ENCODE measurements at places on chromosomes 1 and 21. TPM values are rescaled to one million over a fixed set of nuclear protein-coding genes. Genes with fewer than 3 reads are reported as not detected.

GRCh38 chr1:31412732-31413404 lies at the start of gene SERINC2:
SERINC2 (plus strand) TSS chr1:31413213; CDS start chr1:31413266, 53 bp downstream.
- no peak for DNase-seq

- DNase-seq, result no peak
These were observed 9.6 kb upstream of the NEK7 start for GRCh38 chr1:198147216-198147615.

DNA sequence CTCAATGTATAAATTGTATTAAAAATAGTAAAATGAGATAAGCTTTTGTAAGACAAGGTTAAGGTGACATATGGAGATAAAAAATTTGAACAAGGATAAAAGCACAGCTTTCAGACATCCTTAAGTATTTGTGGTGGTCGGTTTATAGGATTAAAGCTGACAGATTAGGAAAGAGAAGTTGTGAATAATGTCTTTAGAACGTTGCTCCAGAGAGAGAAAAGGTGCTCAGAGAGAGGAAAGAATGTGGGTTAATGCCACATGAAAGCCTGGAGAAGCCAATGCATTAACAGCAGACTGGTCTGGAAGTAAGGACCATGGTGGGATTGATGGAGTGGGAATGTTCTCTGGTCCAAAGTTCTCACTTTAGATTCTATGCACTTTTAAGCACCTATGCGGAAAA lies 44.8 kb downstream of the ATP6V1G3 start:
- DNase-seq, result no peak

DNA sequence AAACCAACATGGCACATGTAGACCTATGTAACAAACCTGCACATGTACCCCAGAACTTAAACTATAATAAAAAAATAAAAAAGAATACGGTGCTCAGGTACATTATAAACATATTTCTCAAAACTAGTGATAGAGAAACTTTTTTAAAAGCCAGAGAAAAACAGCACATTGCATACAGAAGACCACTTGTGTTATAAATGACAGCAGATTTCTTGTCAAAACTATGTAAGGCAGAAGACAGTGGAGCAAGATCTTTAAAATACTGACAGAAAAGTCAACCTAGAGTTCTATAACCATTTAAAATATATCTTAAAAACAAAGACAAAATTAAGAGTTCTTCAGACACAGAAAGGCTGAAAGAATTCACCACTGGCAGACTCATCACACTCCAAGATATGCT lies 144.7 kb downstream of the NEGR1 start:
- DNase-seq, result no peak

Gene KIAA0040
- 11.9 TPM for total RNA-seq

- no peak for DNase-seq
These were observed 19.4 kb downstream of the CRYAA start for GRCh38 chr21:43188181-43188580.

Gene CACHD1
- total RNA-seq, result 3.1 TPM

- DNase-seq, result peak; percentile 81
These were observed at the start of gene ADORA1 for GRCh38 chr1:203127666-203128430. ADORA1 (plus strand) TSS chr1:203127726; CDS start chr1:203128842, 1,116 bp downstream.

- DNase-seq, result no peak
These were observed 210.9 kb upstream of the GALNT2 start for GRCh38 chr1:229856009-229856650.

DNA sequence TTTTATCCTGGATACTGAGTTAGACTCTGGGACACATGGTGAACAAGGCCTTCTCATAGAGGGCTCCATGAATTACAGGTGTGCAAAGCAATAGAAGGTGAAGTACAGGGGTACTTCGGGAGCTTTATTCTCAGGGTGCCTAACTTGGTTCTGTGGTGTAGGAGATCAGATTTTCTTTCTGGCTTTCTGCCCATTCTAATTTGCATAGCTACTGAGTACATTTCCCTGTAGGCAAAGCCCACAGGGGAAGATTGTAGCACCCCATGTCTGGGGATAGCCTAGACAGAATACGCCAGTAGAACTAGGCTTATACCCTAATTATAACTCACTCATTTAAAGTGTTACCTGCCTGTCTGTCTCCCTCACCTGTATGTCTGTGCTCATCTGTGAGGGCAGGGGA lies 49.7 kb downstream of the PGM1 start:
- DNase-seq, result no peak

DNA sequence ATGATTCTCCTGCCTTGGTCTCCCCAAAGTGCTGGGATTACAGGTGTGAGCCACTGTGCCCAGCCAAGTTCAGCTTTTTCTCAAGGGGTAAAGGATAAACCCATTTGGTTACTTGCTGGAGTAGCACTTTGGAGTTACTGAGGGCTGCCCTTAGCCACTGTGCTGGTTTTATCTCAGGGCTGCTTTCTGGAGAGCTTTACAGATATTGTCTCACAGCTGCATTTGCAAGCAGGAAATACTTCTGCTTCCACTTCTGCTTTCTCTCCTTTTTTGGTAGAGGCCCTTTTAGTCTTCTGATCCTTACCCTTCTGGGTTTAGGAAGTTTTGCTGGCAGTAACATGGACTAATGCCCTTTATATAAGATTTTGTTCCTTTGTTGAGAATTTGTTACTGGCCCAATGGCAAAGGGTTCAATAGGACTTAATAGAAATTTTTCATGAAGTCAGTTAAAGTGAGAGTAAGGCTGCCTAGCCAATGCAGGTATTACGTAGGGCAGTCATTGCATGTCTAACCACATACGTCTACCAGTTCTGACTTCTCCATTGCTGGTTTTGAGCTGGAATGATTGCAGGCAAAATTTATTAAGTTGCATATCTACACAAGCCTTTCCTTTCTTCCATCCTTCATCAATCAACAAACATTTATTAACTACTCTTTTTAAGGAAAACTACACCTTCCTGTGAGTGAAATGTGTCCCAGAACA lies 24.4 kb downstream of the CAP1 start:
- no peak for DNase-seq

DNA sequence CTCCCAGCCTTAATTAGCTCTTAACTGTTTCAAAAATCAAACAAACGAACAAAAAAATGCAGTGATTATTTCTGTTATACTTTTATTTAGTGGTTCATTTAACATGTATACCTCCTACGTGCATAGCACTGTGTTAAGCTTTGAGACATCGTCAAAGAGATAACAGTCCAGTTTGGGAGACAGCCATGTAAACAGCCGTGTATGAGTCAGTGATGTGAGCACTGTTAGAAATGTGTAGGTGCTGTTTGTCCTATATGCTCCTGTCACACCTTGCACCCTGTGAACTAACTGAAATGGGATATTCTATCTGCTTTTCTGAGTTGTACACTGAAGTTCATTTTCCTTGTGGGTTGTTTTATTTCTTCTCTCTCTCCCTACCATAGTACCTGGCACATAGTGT lies 109.7 kb upstream of the CACYBP start:
- DNase-seq, result no peak

Gene DISP1
- 8.3 TPM for total RNA-seq

DNA sequence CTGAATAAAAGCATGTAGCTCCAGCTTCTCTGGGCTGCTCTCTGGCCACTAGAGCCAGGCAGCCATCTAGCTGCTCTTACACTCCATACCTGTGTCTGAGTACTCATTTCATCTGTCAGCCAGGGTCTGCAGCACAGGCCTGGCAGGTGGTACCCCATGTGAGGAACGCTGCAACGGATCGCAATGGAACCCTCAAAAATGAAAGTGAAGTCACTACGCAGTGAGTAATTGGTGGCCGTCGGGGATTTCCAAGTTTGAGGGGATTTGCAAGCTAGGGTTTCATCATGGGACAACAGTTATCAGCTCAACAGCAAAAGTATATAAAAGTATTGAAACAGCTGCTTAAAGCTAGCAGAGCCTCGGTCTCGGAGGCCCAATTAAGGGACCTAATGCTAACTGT lies 186.7 kb downstream of the HFM1 start:
- DNase-seq, result no peak

DNA sequence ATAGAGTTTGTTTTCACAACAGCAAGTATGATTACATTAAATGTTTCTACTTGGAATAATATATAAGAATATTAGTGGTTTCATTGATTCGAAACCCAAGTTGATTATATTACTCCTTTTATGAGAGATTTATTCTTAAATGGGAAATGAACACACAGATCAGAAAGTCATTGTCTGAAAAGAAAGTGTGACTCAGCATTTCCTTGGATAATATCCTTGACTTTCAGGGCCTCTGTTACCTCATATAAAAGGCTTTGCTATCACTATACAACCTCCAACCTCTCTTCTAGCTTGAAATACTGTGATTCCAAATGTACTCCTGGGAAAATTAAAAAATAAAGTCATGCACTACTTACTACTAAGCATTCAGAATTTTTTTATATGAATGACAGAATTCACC lies 295.3 kb upstream of the LYPLAL1 start:
- DNase-seq, result no peak

- no peak for DNase-seq
These were observed 15.4 kb downstream of the BTG2 start for GRCh38 chr1:203320591-203321272.

- no peak for DNase-seq
These were observed 90.8 kb upstream of the SLC25A33 start for GRCh38 chr1:9448132-9449109.

Gene SPRR3
- total RNA-seq, result not detected

- DNase-seq, result no peak
These were observed at the start of gene SUSD4 for GRCh38 chr1:223363856-223364684. SUSD4 (minus strand) TSS chr1:223364176; CDS start chr1:223363425, 751 bp downstream.

- no peak for DNase-seq
These were observed 26.6 kb downstream of the NPHP4 start for GRCh38 chr1:5965586-5966131.
